K562 (cell line): ENCODE measurements at places on chromosomes 5 and 9. TPM values are rescaled to one million over a fixed set of nuclear protein-coding genes. Genes with fewer than 3 reads are reported as not detected.

Gene PCDHGA12
- 0.13 TPM in 1 of 2 replicates, not detected in the other for total RNA-seq

GRCh38 chr5:58012801-58013315, 447.0 kb downstream of the PLK2 start:
- no peaks in the 10 kb centered on the region for H3K36me3 ChIP-seq
- DNase-seq: no peak
- H3K4me1 ChIP-seq: no peaks in the 10 kb centered on the region; the same call in 1 of the 2 replicates

DNA sequence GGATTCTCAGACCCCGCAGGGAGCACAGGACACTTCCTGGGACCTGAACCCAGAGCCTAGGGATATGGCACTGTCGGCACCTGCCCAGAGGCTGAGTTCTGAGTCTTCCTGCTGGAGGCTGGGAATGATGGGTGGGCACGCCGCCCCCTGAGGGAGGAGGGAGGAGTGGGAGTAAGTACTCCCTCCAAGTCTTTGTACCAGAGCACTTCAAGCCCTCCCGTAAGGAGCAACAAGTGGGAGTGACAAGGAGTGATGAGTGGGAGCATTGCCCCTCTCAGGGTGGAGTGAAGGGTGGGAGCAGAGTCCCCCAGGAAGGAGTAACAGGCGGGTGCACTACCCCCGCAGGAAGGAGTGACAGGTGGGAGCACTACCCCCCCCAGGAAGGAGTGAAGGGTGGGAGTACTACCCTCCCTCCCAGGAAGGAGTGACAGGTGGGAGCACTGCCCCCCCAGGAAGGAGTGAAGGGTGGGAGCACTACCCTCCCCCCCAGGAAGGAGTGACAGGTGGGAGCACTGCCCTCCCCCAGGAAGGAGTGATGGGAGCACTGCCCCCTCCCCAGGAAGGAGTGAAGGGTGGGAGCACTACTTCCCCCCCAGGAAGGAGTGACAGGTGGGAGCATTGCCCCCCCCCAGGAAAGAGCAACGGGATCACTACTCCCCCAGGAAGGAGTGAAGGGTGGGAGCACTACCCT, 100.1 kb downstream of the CACNA1B start:
- DNase-seq: no peak
- H3K27me3 ChIP-seq: peaks cover 3% of the 10 kb centered on the region; the same call in 2 of the 3 replicates

- H3K4me3 ChIP-seq: no peak overlapping the region
- H3K36me3 ChIP-seq: peaks cover 92% of the 10 kb centered on the region
- DNase-seq: no peak
Measured at GRCh38 chr5:163473635-163474243, 13.3 kb downstream of the HMMR start.

Gene IL9
- not detected in 2 replicates for total RNA-seq
